ENCODE measurements at places on chromosomes 12 and 14. TPM values are rescaled to one million over a fixed set of nuclear protein-coding genes. Genes with fewer than 3 reads are reported as not detected.

MFAP5 gene
- total RNA-seq, result 0.12 TPM

- H3K36me3 ChIP-seq, result no peaks in the 10 kb centered on the region
- DNase-seq, result no peak
- no peaks in the 10 kb centered on the region for H3K4me1 ChIP-seq
Measured at GRCh38 chr14:48788771-48789170, 797.4 kb downstream of the RPS29 start.

GRCh38 chr12:11814374-11814773, 164.9 kb downstream of the ETV6 start:
- no peaks in the 10 kb centered on the region for H3K27me3 ChIP-seq
- no peak for DNase-seq
- H3K4me3 ChIP-seq, result no peak overlapping the region
- no peaks in the 10 kb centered on the region for H3K36me3 ChIP-seq
- H3K4me1 ChIP-seq, result no peaks in the 10 kb centered on the region

DNA sequence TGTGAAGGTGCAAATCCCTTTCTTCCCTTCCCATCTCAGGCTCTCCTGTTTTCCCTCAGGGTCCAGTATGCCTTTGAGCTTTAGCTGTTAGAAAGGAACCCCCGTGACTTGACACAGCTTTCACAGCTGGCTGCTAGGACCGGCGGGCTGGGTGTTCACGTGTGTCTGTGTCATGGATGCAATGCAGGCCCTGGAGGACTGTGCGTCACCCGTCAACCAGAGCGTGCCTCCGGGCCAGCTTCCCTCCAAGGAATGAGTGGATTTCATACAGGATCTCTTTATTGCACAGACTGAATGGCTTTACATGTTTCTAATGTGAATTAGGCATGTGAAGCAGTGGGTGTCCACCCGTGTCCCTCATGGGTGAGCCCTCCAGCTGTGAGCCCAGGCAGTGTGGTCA, 77.4 kb downstream of the AACS start:
- H3K4me1 ChIP-seq, result no peaks in the 10 kb centered on the region
- DNase-seq, result no peak
- no peaks in the 10 kb centered on the region for H3K36me3 ChIP-seq
- H3K27me3 ChIP-seq, result no peaks in the 10 kb centered on the region
- H3K4me3 ChIP-seq, result no peak overlapping the region

GPX2 gene
- 1,113 TPM for total RNA-seq

DNA sequence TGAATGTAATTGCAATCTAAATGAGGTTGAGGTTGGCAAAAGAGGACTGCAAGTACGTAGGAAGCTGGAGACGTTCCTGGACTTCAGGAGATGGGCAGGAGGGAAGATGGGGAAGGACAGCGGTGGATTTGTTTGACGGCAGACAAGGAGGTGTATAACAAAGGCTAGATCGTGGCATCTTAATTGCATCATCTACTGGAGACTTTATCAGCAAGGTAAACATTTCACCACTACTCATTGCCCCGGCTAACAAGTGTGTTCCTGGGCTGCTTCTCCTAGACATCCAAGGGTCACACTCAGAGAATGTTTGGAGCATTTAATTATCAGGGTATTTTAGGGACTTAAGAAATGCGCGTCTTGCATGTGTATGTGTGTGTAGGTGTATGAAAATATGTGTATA, 128.5 kb downstream of the KCNK10 start:
- no peak overlapping the region for H3K27ac ChIP-seq
- no peak for DNase-seq
- no peaks in the 10 kb centered on the region for H3K36me3 ChIP-seq
- H3K4me3 ChIP-seq, result no peak overlapping the region
- H3K4me1 ChIP-seq, result peaks cover 6% of the 10 kb centered on the region

DNA sequence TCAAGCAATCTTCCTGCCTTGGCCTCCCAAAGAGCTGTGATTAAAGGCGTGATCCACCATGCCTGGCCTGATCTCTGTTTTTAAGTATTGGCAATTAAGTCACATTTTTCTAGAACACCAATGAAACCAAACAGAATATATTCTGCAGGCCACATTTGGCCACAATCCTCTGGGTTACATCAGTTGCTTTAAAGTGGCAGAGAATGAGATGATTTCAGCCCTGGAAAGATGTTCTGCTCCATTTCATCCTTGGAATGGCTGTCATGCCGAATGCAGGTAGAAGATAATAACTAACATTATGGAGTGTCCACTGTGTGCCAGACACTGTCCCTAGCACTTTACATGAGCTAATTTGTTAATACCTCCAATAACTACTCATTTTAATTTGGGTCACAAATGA, 154.4 kb downstream of the PTPN11 start:
- H3K27ac ChIP-seq, result no peak overlapping the region
- no peak overlapping the region for H3K4me3 ChIP-seq
- no peaks in the 10 kb centered on the region for H3K27me3 ChIP-seq
- no peaks in the 10 kb centered on the region for H3K4me1 ChIP-seq

GRCh38 chr12:83805873-83806272, 1106.7 kb downstream of the SLC6A15 start:
- no peak overlapping the region for H3K27ac ChIP-seq
- H3K27me3 ChIP-seq, result no peaks in the 10 kb centered on the region
- no peaks in the 10 kb centered on the region for H3K4me1 ChIP-seq
- no peak for DNase-seq
- no peak overlapping the region for H3K4me3 ChIP-seq

DNA sequence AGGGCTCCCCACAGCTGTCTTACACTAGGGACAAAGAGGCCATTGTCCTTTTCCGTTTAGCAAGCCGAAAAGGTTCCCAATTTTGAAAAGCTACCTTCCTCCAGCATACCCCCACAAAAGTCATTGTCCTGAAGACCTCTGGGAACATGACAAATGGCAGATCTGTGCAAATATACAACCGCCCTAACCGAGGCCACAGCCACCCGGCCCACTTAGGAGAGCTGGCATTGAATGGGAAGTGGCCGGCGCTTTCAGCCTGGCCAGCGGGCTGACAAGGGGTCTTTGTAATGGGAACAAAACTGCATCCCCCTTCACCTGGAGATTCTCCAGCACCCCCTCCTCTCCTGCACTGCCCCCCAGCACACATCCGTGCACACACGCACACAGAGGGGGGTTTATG, 48.1 kb upstream of the VASH1 start:
- H3K4me1 ChIP-seq, result no peaks in the 10 kb centered on the region
- H3K36me3 ChIP-seq, result no peaks in the 10 kb centered on the region
- H3K27ac ChIP-seq, result no peak overlapping the region

Data from right lobe of liver (tissue), 6 donors.